HFF-Myc (cell line): ENCODE measurements at places on chromosomes 12 and 14.

GRCh38 chr12:85951823-85952222, 77.7 kb downstream of the NTS start:
- no peak for DNase-seq

- no peak for DNase-seq
Measured at GRCh38 chr14:100304825-100305323, 1.4 kb downstream of the SLC25A29 start.

GRCh38 chr14:59155886-59156285, 32.6 kb upstream of the DAAM1 start:
- no peak for DNase-seq

DNA sequence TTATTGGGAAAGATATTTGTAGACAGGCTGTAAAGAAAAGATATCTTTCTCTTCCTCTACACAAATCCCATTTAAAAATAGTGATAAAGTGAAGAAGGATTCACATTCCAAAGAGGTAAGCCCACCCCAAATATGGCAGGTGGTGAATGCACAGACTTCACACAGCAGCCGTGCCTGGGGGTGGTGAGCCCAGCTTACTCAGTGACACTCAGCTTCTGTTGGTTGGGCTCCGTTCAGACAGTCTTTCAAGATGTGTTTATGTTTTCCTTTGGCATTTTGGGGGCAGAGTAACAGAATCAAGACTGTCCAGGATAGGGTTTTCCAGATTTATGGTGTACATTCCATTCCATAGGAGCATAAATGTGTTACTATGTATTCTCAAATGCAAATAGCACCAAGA, 4.1 kb upstream of the COL2A1 start:
- no peak for DNase-seq

GRCh38 chr14:105168496-105168978, at the start of gene JAG2:
TSS of gene JAG2 (minus strand) at chr14:105168776. CDS start at chr14:105168420, 356 bp downstream.
- DNase-seq = no peak

DNA sequence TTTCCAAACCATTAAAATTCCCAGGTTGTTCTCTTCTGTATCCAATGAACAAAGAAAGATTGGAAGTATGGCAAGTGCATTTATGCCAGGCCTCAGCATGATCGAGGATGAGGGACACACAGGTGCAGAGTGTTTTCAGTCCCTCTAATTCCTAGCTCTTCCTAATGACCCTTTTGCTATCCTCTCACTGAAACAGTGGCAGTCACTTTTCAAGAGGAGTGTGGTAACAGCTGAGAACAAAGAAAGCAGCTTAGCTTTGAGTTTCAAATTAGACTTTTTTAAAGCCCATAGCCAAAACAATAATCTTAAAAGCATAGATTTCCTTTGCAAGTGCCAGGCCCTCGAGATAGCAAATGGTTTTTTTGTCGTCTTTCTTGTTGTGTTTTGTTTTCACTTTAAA, 110.8 kb downstream of the KCNH5 start:
- DNase-seq = no peak

DNA sequence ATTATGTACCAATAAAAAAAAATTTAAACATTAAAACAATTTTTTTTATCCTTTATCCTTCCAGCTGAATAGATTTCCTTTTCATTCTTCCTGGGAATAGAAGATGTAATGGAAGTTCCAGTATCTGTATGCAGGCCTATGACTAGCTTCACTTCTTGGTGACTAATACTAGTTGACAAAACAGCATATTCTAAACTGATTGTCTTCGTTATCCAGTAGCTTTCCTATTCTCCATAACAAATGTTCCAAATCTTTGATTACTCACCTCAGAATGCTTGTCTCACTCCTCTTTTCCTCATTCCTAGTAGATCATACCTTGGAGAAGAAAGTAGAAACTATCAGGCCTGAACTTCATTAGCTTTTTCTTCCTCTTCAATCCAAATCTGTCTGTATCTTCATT, 70.7 kb downstream of the PLEKHA5 start:
- no peak for DNase-seq

DNA sequence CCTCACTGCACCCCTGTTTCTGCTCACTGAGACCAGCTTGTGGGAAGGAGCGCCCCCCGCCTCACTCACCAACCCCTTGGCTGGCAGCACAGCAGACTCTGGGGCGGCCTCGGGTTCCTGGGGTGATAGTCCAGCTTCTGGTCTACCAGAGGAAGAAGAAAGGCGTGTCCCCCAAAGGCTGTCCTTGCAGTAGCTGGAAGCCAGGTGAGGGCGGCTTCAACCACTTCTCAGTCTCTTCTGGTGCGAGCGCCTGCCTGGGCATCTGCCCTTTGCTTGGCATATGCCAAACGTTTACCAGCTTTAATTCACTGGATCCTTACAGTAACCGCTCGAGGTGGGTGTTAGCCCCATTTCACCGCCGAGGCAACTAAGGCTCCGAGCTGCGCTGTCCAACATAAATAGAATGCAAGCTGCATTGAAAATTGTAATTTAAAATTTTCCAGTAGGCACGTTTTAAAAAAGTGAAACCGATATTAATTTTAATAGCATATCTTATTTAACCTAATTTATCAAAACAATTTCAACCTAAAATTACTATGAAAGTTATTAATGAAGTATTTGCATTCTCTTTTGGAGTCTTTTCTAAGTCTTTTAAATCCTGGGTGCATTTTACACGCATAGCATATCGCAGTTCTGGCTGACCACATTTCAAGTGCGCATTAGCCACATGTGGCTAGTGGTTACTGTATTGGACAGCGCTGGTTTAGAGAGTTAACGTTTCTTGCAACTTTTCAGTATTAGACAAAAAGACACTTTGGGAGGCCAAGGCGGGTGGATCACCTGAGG, 872 bp downstream of the FAM177A1 start:
- DNase-seq = no peak

- no peak for DNase-seq
Measured at GRCh38 chr12:89348894-89349699, 3.2 kb downstream of the DUSP6 start.

- DNase-seq = no peak
Measured at GRCh38 chr14:35342489-35343010, 50.4 kb downstream of the PSMA6 start.

- DNase-seq = no peak
Measured at GRCh38 chr14:24256960-24257359, 6.0 kb downstream of the TGM1 start.

- no peak for DNase-seq
Measured at GRCh38 chr12:45912774-45913173, 77.6 kb downstream of the SCAF11 start.

- no peak for DNase-seq
Measured at GRCh38 chr14:49240383-49240782, 345.8 kb downstream of the RPS29 start.
